Brain microvascular endothelial cell (primary cell): ENCODE measurements at places on chromosomes 5 and 9.
A peak's percentile ranks its signal among the peaks of the same experiment; 100 is the strongest.

DNA sequence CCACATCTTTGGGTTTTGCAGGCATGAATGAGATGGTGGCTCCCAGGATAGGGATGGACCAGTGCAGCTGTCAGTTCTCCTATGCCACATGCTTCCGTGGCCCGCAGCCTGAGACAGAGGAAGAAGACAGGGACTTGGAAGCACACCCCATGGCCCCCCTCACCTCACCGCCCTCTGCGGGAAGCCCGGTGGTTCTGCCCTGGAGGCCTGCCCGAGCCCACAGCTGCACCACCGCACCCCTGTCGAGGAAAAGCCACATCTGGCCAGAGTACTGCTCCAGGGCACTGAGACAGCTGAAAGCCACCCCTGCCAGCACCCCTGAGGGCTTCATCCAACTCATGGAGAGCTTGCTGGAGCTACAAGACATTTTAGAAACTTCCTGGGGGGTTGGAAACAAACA, 7.6 kb upstream of the TRMT10B start:
- DNase-seq: no peak

GRCh38 chr5:33892620-33893137, 889 bp upstream of the ADAMTS12 start:
- peak; percentile 83 for DNase-seq

DNA sequence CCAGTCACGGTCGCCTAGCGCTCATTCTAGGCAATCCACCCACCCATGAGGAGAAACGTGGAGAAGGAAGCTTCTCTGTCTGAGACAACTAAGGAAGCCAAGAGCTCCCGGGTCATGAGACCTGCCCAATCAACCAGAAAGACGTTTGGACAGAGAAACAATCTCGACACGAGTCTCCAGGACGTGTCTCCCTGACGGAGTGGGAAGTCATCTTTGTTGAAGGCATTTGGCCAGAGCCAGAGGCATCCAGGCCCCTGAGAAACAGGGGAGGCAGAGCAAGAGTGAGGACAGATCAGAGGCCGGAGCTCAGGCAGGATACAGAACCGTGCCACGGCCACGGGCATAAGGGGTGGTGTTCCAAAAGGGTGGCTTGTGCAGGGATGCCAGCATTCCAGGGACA, 479.0 kb downstream of the SPATA31A7 start:
- no peak for DNase-seq

GRCh38 chr5:162163663-162164062, 96.1 kb downstream of the GABRG2 start:
- no peak for DNase-seq

DNA sequence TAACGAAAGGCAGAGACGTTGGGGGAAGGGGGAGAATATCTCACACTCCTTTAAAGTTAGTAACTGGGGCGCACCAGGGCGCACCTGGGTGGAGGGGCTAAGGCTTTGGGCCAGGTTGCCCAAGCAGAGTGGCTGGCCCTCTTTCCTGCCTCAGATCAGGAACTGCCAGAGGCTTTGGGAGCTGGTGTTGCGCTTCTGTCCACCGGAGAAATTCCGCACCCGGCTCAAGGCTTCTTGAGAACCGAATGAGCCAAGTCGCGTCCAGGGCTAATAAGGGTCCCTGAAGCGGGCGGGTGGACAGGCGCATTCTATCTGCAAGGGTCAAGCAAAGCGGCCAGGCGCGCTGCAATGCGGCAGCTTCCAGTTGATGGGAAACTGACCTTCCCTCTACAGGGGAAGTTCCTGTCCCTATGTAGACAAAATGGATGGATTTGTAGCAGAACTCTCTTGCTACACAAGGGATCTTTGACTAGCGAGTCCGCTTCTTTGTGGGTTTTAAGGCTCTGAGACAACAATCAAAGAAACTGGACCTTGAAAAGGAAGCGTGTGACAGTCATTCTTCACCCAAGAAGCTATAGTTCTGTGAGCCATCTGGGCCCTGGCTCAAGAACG, 5.5 kb downstream of the PAX5 start:
- DNase-seq: no peak

DNA sequence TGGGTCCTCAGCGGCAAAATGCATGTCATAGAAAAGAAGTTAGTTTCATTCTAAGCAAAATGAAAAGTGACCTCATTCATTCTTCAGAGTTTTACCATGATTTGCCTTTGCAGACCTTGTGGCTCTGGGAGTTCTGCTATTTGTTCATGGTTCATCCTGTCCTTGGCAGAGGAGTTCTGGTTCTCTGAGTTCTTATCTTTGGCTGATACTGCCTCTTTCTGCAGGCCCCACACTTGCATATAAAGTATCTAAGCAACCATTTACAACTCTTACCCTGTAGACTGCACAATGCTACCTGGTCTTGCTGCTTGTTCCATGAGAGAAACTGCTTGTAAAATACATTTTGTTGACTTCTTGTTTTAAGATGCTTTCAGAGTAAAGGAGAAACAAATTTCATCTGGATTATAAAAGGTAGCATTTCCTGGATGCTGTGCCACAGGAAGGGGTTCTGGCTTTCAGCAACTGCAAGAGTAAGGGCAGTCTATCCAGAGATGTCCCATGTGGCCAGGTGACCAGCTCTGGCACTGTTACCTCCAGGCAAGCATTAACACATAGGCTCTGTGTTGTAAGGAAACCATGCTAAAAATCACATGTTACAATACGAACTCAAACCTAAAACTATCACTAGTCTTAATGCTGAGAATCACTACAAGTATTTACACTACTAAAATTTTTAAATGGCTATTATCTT, 513.2 kb downstream of the SPOCK1 start:
- DNase-seq: no peak

GRCh38 chr9:133351908-133352634, 4.1 kb downstream of the RPL7A start:
- DNase-seq: peak; percentile 55
